Suprapubic skin (tissue), 4 donors: ENCODE measurements at places on chromosomes 4 and X. TPM values are rescaled to one million over a fixed set of nuclear protein-coding genes. Genes with fewer than 3 reads are reported as not detected.

The FAM3A gene
- total RNA-seq = 38.0 TPM

The HTN1 gene
- total RNA-seq = not detected

The MAGEA6 gene
- not detected for total RNA-seq

The XKRX gene
- 20.4 TPM for total RNA-seq

The NDNF gene
- total RNA-seq = 5.4 TPM

GRCh38 chr4:143451186-143451585 is 62.3 kb upstream of the SMARCA5 start:
- DNase-seq = no peak

DNA sequence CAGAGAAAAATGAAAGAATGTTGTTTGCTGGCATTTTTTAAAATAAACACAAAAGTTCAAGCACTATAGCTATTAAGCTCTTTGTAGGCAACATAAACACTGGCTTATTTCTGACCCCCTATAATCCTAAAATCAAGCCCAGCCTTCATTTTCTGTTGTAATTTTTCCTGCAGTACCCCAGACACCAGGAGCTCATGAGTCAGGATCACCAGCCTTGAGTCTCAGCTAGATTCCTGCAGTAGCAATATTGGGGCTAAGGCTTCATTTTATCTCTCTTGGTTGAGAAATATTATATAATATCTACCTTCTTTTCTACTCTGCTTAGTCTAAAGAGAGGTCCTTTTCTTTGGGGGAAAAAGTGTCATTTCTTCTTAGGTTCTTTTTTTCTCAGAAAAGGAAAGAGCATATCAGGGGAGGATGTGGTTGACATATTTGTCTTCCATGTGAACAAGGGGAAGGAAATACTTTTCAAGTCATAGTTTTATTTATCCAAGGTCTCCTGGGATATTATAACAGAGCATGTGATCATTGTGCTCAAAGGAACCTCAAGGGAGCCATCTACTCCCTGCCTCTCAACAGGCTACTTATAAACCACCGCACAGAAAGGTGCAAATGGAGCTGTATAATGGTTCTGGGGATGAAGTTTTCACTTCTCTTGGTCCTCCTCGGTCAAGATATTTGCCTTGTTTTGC is 678.3 kb upstream of the NR3C2 start:
- no peak for DNase-seq

- DNase-seq = no peak
Measured at GRCh38 chr4:83172371-83172770, 57.8 kb upstream of the PLAC8 start.

- DNase-seq = peak; percentile 26
Measured at GRCh38 chr4:3673716-3674478, 92.3 kb upstream of the ADRA2C start.

DNA sequence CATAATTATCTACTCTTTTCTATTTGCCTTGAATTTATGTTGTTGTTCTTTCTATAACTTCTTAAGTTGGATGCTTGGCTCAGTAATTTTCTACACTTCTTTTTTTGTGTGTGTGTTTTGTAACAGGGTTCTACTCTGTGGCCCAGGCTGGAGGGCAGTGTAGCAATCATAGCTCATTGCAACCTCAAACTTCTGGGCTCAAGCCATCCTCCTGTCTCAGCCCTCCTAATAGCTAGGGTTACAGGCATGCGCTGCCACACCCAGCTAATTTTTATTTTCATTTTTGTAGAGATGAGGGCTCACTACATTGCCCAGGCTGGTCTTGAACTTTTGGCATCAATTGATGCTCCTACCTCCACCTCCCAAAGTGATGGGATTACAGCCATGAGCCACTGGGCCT is 20.7 kb upstream of the UCHL1 start:
- DNase-seq = no peak

DNA sequence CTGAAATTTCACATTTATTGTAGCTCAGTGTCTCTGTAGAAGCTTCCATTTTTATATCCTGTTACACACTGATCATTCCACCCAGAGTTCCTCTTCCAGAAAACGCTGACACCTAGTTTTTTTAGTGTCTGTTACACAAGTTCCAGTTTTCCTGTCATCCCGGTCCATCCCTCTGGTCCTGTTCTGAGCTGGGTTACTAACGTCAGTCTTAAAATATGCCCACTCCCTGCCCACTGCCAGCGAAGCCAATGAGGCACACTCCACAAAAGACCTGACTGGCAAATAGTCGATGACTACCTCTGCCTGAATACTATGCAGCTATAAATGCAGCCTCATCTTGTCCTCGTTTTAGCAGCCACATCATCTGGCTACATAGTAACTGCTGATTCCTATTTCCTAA is 30.9 kb upstream of the DDX3X start:
- no peak for DNase-seq

DNA sequence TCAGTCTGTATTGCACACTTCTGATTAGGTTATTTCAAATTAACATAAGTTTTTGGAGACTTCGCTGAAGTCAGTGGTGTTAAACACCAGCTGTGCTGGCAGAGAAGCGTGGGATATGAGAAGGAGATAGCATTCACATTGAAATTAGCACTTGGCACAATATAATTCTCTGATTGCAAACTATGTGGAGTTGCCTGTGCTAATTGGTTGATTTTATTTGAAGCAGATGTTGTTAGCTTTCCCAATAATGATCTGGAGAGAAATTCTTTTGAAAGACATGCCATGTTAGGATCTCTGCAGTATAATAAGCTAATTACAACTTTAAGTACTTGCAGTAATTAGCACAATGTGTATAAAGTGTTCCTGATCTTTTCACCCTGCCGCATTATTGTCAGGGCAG is 367.4 kb upstream of the ARX start:
- no peak for DNase-seq
